ENCODE measurements at places on chromosomes 7 and 10.

- no peak for DNase-seq
Measured at GRCh38 chr7:22193450-22193983, 163.4 kb downstream of the RAPGEF5 start.

DNA sequence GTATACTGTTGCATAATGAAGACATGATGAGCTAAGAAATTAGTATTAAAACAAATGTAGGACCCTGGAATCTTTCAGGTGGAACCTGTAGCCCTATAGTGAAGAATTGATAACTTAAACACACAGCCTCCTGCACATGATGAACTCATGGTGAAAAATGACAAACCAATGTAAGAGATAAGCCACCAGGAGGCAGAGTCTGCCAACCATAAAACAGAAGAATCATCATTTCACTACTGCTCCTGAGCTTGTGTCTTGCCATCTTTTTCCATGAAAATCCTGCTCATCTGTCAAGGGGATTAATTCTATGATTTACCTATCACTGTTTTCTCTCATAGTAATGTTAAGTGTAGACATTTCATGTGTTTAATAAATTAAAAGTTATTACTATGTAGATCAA, 363.9 kb downstream of the MALRD1 start:
- no peak for DNase-seq

DNA sequence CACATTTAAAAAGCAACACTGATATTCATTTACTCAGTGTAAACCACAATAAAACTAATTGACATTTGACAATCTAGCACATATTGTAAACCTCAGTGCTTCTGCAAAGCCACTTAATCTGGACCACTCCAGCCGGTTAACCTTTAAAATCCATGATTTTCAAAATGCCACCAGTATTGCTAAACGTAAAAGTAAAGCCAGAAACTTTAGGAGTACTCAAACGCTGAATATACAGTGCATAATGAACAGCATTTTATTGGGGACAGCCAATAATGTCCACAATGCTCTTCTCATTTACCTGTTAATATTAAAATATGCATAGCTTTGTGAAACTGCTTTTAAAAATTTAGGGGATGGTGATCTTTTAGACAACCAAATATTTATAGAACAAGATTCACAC, 10.8 kb downstream of the HNRNPA2B1 start:
- DNase-seq: no peak

DNA sequence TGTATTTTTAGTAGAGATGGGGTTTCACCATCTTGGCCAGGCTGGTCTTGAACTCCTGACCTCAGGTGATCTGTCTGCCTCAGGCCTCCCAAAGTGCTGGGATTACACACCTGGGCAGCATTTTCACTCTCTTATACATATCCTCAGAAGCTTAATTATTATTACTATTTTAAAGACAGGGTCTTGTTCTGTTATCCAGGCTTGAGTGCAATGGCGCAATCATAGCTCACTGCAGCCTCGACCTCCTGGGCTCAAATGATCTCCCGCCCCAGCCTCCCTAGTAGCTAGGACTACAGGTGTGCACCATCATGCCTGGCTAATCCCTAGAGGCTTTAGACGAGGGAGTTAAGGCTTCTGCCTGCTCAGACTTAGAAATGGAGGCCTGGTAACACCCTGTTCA, 26.3 kb downstream of the UNC5B start:
- no peak for DNase-seq

DNA sequence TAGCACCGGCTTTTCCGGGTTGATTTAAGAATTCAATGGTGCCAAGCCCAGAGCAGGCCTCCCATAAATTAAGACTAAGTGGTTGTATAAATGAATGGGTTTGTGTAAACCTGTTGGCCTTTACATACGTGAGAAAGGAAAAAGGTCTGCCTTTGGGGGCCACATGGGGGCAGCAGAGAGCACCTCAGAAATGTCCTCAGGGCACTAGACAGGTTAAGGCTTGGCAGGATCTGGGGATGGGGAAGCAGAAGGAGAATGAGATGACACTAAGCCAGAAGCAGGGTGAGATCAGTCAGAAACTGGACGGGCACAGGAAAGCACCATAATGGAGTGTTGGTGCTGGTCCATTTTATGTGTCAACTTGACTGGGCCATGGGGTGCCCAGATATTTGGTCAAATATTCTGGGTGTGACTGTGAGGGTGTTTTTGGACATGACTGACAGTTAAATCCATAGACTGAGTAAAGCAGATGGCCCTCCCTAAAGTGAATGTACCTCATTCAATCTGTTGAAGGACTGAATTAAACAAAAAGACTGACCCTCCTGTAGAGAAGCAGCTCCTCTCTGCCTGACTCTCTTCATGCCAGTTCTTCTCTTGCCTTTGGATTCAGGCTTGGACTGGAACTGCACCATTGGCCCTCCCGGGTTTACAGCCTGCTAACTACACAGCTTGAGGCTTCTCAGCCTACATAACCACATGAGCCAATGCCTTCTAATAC, 58.9 kb downstream of the FRMPD2 start:
- DNase-seq: peak; percentile 34

GRCh38 chr7:105006367-105007136, 7.5 kb upstream of the KMT2E start:
- no peak for DNase-seq
